Activated CD8-positive, alpha-beta memory T cell treated with anti-CD3 and anti-CD28 coated beads for 48 hours (primary cell): ENCODE measurements at places on chromosomes 12 and 14.

GRCh38 chr14:50967790-50968189 lies 23.5 kb upstream of the PYGL start:
- DNase-seq, result no peak

DNA sequence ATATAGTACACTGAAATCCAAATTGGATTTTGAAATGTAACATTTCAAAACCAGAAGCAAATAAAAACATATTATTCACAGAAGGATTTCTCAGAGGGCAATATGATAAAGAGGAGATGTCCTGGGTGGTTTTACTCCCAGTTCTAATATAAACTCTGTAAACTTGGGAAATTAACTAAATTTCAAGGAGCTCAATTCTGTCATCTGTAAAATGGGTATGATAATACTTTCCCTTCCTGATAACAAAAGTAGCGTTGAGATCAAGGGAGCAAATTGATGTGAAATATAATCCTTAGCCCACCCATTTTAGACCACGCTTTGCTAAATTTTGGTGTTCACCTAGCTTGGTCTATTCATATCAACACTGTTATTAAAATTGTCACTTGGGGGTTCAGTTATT lies 192.5 kb upstream of the BTG1 start:
- DNase-seq, result no peak

DNA sequence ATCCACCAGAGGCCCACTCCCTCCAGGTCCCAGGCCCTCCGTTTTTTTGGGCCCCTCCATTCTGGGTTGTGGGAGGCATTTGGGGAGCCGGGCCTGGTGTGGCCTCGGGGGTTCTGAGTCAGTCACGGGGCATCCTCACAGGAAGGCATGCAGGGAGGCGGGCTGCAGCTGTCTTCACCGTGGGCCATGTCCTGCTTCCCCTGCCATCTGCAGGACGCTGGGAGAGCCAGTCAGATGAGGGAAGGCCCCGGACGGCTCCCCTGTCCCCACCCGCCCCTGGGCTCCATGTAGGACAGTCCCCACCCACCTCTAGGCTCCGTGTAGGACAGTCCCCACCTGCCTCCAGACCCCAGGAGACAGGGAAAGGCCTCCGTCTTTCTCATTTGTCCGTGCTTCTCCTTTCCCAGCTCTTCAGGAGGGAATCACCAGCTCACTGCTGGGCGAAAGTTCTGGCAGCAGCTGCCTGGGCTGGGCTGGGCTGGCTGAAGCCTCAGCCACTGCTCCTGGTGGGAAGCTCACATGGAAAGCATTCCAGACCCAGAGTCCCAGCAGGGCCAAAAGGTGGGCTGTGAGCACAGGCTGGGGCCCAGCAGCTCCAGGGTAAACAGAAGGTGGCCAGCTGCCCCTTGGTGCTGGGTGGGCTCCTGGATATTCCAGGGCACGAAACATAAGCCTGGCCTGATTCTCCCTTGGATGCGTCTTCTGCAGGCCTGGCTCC lies 217.8 kb downstream of the KIF26A start:
- DNase-seq, result no peak

- DNase-seq, result no peak
Observed at GRCh38 chr12:110171636-110172035, 47.5 kb downstream of the IFT81 start.

- no peak for DNase-seq
Observed at GRCh38 chr12:4116251-4117111, 157.1 kb upstream of the CCND2 start.

DNA sequence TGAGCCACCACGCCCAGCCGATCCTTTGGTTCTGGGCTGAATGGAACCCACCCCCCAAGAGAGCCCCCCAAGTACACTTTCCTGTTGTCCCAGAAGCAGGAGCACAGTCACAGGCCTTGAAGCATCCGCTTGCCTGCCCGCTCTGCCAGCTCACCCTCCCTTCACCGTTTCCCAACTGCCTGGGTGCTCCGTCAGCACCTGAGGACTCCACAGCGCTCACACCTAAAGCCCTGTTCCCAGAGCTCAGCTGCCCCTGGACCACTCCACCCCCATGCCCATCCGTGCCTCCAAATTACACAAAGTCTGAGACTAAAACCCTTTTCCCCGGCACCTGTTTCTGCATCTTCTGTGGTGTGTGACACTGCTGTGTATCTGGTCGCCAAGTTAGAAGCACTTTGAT lies 44.3 kb upstream of the TRAF3 start:
- no peak for DNase-seq

- no peak for DNase-seq
Observed at GRCh38 chr14:56905282-56905681, 95.0 kb upstream of the OTX2 start.

DNA sequence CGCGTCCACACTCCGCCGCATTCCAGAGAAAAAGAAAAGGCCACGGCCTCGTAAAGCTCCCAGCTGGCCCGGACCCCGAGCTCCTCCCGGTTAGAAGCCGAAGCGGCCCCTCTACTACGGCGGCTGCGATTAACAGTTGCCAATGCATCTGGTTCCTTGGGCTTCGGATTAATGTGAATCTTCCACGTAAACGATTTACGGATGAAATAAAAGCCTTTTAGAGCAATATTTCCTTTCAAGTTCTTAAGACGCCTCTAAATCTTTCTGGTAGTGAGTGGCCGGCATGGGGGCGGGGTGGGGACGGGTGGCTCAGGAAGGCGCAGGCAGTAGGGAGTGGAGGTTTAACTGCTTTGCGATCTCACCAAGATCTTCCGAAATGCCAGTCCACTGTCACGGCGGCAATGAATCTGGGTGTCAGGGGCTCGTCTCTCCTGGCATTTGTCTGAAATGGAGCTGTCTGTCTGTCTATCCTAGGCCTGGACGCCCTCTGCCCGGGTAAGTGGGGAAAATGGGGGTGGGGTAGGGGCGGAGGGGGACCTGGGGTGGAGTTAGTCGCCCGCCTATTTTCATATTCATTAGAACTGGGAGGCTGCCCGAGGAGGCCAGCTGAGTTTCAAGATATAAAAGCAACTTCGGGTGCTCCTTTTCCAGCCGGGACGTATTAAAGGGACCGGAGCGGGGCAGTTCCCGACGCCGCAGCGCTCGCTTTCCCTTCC lies 413 bp upstream of the ALX1 start:
- no peak for DNase-seq

DNA sequence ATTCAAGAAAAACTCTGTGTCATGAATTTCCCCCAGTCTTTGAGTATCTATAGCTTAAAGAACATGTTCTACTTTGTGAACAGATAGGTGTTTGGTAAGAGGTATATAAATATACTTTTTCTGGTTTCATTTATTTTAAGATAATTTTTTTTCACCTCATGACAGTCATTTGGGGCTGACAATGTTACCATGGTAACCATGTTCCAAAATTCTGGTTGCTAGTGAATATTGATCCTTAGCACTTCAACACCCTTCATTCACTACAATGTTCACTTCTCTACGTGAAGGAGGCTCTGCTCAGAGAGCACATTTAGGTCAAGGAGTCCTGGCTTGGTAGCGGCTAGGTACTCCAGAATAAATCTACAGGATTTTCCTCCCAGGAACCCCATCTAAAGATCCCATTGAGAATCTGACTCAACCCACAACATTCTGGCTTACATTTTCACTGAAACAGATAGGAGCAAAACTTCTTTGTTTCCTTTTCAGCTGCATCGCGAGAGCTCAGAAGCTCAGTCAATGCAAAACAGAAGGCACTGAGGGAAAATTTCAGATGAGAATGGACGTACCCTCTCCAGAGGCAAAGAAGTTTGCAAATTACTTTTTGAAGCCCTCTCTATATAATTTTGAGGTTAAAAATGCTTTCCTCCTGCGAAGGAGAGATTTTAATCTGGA lies 93.6 kb downstream of the ARF6 start:
- DNase-seq, result no peak

GRCh38 chr12:4386801-4387200 lies 7.3 kb upstream of the FGF23 start:
- no peak for DNase-seq
